Head of caudate nucleus (tissue), 42 donors: ENCODE measurements at places on chromosomes 16 and 17.
A peak's percentile ranks its signal among the peaks of the same experiment; 100 is the strongest.

GRCh38 chr17:57755480-57756070 is 10.5 kb upstream of the CCDC182 start:
- DNase-seq = no peak

- DNase-seq = no peak
These were observed 7.7 kb downstream of the NKIRAS2 start for GRCh38 chr17:42027590-42027889.

DNA sequence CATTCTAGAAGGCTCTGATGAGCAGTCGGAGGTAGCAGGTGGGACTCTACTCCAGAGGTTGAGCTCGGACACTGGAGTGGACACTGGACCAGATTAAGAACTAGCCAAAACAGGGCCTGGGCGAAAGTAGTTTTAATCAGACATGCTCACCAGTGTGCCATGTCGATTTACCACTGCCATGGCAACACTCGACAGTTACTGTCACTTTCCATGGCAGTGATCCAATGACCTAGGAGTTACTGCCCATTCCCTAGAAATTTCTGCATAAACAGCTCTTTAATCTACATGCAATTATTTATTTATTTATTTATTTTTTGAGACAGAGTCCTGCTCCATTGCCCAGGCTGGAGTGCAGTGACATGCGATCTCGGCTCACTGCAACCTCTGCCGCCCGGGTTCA is 7.2 kb upstream of the METTL9 start:
- DNase-seq = no peak

- no peak for DNase-seq
These were observed 13.5 kb downstream of the FASN start for GRCh38 chr17:82084373-82085030.

GRCh38 chr16:86355951-86356350 is 154.4 kb upstream of the FOXF1 start:
- no peak for DNase-seq

GRCh38 chr16:58127033-58127556 is 2.1 kb downstream of the CFAP20 start:
- peak; percentile 26 for DNase-seq

DNA sequence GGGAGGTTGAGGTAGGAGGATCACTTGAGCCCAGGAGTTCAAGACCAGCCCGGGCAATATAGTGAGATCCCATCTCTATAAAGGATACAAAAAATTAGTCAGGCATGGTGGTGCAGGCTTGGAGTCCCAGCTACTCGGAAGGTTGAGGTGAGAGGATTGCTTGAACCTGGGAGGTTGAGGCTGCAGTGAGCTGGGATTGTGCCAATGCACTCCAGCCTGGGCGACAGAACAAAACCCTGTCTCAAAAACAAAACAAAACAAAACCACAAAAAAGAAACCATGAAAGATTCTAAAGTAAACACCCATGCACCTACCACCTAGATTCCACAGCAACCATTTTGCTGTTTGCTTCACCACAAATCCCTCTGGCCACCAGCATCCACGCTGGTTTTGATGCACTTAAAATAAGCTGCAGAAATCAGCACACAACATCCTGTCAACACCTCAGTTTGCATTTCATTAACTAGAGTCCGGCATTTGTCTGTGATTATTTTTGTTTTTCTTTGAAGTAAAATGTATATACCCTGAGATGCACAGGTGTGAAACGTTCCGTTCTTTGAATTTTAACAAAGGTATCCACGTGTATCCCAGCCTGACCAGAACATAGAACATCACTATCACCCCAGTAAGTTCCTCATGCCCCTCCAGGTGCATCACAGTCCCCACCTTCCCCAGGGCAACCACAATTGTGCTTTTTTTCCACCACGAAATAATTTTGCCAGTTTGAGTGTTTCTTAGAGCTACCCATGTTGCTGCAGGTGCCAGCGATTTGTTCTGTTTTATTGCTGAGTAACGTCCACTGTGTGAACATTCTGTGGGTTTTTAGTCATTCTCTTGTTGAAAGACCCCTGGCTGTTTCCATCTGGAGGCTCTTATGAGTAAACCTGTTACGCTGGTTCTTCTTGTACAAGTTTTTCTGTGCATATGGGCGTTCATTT is 191.5 kb downstream of the SEC14L1 start:
- DNase-seq = peak; percentile 15

DNA sequence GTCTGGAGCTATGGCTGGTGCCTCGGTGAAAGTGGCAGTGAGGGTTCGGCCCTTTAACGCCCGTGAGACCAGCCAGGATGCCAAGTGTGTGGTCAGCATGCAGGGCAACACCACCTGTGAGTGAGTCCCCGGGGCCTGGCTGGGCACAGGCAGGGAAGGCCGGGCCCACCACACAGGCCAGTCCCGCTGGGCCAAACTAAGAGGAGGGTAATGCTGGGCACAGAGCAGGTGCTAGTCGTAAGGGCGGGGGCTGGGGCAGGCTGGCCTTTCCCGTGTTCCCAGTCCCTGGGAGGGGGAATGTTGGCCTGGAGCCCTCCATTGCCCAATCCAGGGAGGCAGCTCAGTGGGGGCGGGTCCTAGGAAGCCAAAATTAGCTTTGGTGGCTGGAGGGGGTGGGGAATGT is 2.5 kb downstream of the KIF1C start:
- no peak for DNase-seq

GRCh38 chr17:2157081-2157480 is 102.2 kb downstream of the HIC1 start:
- DNase-seq = no peak

GRCh38 chr16:68236137-68236825 is 354 bp upstream of the ESRP2 start:
- no peak for DNase-seq

DNA sequence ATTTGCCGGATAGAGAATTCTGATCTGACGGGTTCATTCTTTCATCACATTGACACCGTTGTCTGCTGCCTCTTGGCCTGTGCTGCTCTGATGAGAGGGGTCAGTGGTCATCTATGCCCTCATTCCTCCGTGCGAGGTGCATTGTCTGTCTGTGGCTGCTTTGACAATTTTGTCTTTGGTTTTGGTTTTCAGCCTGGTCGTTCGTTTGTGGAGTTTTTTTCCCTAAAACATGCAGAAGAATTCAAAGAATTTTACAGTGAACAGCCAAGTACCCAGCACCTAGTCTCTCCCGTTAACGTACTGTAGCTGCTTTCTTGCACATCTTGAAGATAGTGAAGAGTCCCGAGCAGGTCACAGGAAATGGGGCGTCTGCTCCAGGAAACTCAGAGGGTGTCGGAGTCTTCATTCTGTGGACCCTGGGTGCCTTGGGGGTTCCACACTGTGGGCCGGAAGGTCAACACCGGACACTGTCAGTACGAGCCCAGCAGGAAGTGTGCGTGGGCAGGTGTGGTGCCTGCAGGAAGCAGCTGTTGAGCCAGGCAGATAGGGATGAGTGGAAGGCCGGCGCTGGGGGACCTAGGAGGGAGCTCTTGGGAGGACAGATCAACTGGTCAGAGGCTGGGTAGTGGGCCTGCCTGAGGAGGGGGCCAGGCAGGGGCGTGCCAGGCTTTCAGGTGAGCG is 28.2 kb downstream of the CRAMP1 start:
- DNase-seq = no peak

DNA sequence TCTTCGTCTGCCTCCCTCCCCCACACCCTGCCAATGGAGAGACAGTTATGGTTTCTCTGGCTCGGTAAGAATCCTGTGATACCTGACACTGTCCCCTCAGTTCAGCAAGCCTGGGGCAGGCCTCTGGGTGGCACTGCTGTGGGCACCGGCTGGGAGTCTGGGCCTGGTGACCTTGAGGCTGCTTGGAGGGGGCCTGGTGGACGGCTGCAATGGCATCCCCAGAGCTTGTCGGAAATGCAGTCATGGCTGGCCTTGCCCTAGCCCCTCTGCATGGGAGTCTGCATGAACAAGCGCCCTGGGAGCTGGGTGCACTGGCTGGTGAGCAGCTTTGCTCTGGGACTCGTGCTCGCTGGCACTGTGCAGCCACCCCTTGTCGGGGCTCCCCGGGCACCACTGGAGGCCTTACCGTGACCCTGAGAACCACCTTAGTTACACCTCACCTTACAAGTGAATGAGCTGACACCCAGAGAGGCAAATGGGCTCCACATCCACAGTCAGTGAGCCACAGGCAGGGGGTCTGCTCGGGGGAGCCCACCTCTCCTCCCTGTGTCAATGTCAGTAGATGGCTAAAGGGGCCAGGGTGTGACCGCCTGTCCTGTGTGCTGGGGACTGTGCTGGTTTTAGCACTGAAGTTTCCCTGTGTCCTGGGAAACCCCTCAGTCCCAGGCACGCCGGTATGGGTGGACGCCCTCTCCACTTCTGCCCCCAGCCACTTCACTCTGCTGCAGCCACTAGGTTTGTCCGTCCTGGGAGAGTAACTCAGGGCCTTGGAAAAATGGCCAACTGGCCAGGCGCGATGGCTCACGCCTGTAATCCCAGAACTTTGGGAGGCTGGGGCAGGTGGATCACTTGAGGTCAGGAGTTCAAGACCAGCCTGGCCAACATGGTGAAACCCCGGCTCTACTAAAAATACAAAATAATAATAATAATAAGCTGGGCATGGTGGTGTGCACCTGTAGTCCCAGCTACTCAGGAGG is 1.4 kb downstream of the LGALS3BP start:
- no peak for DNase-seq

- DNase-seq = peak; percentile 90
These were observed 611.3 kb upstream of the SALL1 start for GRCh38 chr16:51762081-51762996.

GRCh38 chr16:66471716-66472393 is 44.8 kb downstream of the BEAN1 start:
- DNase-seq = no peak

DNA sequence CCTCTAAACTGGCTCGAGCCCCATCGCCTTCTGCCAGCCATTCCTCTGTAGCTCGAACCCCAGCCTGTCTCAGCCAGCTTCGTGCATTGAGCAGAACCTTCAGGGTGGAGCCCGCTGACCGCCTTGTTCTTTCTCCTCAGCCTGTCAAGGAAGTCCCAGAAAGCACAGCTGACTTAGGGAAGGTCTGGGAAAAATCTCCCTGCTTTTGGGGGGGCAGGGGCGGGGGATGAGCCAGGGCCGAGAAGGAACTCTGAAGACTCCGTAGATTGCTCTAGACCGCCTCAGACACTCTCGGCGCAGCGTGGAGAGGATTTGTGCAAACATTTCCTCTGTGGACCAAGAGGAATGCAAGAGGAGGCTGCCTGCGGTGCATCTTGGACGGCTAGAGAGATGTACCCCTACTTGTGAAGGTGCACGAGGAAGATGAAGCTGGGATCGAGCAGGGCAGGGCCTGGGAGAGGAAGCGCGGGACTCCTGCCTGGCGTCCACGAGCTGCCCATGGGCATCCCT is at the start of gene GLP2R:
Gene GLP2R (plus strand): TSS at position 284 of the 510 bp plus-strand sequence. CDS start 140 bp downstream, at position 424.
- no peak for DNase-seq

GRCh38 chr17:30530346-30531025 is 53.3 kb downstream of the GOSR1 start:
- DNase-seq = no peak
